NCI-H774 (cell line): ENCODE measurements at places on chromosomes 1 and 21.

- DNase-seq: no peak
Observed at GRCh38 chr21:26124421-26124833, 46.1 kb downstream of the APP start.

- no peak for DNase-seq
Observed at GRCh38 chr21:43193651-43194302, 25.0 kb downstream of the CRYAA start.

DNA sequence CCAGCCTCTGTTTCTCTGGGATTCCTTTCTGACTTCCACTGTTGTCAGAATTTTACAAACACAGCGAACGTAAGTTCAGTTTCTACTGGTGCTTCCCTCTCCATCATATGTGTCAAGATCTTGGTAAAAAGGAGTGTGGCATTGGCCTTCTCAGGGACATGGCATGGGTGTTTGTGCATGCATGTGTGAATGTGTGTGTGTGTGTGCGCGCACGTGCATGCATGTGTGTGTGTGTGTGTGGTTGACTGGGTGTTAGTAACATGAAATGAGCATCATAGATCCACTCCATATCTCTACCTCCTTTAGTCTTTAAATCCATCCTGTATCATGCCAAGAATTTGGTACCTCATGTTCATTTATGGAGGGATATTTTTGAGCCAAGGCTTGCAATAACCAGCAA is 411.3 kb downstream of the NPHP4 start:
- DNase-seq: no peak

DNA sequence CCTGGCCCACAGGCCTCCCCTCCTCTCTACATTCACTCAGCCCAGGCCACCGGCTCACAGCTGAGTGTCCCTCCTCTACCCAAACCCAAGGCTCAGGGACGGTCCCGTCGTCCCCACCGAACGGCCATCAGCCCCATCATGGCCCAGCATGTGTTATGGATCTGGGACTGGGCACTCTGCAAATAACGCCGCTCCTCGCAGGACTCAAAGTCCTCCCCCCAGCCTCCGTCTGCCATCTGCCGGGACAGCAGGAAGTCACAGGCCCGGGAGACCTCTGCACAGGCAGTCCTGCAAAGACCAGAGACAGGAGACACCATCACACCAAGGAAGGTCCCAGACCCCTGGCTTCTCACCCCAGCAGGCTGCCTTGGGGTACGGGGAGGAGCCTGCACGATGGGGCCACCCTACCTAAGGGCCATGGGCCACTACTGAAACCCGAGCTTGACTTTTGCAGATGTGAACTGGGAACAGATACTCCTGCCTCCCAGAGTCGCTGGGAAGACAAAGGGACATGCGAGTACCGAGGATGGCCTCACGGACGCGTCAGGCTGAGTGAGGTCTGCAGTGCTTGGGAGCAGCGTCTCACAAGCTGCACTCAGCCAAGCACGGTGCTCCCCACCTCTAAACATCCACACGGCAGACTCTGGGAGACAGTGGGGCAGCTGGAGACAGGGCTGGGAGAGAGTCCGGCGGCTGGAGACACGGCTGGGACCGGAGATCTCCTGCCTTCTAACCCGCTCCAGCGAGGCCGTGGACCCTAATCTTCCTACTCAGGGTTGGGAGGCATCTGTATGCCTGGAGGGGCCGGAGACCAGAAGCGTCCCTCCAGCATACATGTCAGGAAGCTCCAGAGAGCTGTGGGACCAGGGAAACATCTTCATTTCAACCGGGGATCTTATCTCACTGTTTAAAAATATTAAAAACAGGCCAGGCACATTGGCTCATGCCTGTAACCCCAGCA is 10.4 kb upstream of the SPATC1L start:
- no peak for DNase-seq

DNA sequence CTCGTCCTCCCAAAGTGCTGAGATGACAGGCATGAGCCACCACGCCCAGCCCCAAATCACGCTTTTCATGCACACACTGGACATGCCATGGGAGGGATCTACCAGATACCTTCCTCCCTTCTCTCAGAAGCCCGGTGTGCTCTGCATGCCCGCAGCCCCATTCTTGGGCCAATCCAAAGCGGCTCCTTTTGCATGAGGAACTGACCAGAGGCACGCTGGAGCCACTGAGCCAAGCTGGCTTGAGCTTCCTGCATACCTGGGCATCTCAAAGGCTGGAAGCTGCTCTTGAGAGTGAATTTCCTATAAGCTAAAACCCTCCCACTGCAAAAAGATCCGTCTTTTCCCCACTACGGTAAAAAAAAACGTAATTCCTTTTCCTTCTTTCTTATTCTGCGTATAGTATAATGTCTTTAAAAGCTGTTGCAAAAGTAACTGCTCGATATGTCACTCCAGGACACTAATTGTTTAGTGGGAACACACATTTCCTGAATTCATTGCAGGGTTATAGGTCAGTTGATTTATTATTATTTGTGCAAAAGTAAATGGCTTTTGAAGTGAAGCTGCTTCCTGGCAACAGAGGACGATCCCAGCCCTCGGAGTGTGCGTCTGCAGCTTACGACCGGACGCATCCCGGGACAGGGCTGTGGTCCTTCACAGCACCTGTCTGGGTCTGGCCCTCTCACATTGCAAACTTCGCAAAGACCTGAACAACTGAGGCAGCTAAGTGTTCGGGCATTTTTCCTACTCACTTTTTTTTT is 61.8 kb upstream of the ETS2 start:
- peak; percentile 40 for DNase-seq

GRCh38 chr1:64563958-64564565 is 94.1 kb downstream of the CACHD1 start:
- no peak for DNase-seq

DNA sequence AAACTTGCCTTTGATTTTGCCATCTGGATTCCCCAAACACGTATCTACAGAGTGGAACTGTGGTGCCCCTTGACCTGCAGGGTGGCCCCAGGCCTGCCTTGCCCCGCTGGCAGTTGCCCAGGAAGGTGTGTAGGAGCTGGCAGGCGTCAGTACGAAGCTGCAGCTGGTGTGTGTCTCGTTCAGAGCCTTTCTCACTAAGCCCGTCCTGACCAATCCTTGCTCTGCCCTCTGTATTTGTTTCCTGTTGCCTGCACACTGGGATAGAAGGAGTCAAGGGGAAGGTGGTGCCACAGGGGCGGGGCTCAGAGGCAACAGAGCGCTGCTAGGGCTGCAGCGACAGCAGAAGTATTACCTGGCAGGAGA is 5.2 kb upstream of the VSIG8 start:
- DNase-seq: peak; percentile 92

GRCh38 chr1:8378981-8379470 is 61.1 kb downstream of the SLC45A1 start:
- no peak for DNase-seq

DNA sequence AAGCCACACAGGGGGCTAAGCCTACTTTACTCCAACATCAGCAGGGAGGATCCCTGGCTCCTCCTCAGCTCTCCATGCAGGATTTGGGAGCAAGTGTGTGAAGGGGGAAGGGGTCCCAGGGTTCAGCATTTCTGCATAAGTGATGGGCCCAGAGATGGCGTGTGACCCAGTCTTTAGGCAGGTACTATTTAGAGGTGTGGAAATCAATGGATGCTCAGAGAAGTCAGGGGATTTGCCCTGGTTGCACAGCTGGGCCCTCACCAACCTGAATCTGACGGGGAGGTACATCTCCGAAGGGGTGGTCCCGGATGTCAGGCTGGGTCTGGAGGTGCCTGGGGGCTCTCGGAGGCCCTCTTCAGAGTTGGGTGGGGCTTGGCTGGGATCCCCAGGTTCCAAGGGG is 6.9 kb upstream of the TCEA3 start:
- no peak for DNase-seq

DNA sequence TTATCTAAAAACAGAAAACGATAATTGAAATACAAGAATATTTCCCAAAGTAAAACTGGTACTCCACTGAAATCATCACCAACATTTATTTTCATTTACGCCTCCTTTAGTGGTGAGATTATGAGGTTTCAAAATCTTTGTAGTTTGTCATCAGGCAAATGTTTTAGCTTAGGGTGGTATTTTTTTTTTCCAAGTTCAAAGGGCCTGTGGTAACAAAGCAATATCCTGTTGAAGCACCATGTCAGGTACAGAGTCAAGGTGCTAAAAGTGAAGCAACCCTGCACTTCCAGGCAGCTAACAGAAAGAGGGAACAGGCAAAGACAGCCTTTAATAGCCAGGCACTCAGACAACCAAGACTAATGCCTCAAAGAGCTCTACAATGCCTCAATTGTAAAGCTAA is 89.2 kb downstream of the JAK1 start:
- no peak for DNase-seq

DNA sequence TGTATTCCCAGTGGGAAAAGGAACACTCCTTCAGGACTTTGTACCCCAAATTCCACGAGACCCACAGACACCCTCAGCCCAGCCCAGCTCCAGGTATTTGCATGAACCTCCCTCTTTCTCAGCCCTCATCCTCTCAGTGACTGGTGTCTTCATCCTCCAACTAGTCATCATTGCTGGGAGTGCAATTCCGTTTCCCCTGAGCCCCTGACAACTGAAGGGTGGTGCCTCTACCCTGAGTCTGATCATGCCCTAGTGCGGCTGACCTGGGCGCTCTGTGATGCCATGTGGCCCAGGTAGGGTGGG is 3.8 kb upstream of the ZNF692 start:
- DNase-seq: no peak

DNA sequence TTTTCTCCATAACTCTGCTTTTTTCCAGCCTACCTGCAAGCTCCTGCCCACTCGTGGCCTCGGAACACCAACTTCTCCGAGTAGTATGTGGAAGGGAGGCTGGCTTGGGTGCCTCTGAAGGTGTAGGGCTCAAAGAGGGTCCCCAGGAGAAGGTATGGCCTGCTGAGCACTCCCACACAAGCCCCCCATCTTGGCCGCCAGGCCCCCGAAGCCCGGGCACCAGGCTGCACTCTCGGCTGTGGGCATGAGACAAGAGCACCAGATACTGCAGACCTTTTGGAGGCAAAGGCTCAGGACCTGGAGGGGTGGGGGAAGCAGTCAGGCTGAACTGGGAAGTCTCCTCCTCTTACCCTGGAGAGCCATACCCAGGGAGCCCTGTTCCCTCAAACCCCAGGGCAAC is 1.7 kb downstream of the ZNF692 start:
- no peak for DNase-seq

- no peak for DNase-seq
Observed at GRCh38 chr1:208763971-208764370, 519.8 kb upstream of the PLXNA2 start.

DNA sequence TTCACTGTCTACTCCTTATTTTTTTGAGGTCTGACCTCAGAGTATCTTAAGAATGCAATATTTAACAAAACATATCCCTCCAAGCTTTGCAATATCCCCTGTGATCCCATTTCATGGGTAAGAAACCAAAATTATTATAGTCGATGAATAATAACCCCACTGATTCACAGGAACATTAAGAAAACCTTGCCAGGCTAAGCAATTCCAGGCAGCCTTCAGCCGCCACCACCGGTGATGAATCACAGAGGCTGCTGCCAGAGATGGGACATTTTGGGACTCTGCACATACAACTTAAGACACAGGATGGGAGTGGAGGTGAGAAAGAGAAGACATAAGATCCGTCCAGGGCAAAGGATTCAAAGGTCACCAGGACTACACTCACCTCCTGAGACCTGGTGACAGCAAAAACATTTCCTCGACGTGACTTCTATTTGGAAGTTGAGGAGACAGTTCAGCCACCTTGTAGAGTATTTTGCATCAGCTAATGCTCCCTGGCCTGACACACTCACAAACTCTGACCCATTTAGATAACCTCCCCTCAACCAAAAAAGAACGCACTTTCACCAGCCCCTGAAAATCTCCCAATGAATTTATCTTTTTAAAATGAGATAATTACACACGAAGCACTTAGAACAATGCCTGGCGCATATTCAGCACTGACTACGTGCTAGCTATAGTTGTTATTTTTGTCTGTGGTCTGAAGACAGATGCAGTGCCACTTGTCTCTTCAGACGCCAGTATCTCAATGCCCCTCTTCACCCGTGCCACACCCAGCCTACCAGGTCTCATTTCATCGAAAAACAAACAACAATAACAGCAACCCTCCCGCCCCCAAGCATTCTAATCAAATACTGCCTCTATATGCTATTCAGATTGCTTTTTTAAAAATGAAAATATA is 17.8 kb upstream of the OVAAL start:
- no peak for DNase-seq

- no peak for DNase-seq
Observed at GRCh38 chr1:63004868-63005267, 220.9 kb downstream of the ATG4C start.

DNA sequence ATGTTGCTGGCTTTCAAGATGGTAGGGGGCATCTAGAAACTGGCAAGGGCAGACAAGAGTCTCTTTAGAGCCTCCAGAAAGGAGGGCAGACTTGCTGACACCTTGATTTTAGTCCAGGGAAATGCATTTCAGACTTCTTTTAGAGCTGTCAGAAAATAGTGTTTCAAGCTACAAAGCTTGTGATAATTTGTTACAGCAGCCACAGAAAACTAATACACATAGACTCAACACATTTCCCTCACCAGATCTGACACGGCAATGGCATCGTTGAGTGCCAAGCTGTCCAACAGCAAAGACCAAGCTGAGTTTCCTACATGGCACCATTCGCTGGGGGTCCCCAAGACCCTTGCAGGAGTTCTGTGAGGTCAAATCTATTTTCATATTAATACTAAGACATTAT is 62.0 kb downstream of the SLC9A1 start:
- DNase-seq: no peak

- no peak for DNase-seq
Observed at GRCh38 chr1:30670240-30671060, 52.9 kb downstream of the MATN1 start.

DNA sequence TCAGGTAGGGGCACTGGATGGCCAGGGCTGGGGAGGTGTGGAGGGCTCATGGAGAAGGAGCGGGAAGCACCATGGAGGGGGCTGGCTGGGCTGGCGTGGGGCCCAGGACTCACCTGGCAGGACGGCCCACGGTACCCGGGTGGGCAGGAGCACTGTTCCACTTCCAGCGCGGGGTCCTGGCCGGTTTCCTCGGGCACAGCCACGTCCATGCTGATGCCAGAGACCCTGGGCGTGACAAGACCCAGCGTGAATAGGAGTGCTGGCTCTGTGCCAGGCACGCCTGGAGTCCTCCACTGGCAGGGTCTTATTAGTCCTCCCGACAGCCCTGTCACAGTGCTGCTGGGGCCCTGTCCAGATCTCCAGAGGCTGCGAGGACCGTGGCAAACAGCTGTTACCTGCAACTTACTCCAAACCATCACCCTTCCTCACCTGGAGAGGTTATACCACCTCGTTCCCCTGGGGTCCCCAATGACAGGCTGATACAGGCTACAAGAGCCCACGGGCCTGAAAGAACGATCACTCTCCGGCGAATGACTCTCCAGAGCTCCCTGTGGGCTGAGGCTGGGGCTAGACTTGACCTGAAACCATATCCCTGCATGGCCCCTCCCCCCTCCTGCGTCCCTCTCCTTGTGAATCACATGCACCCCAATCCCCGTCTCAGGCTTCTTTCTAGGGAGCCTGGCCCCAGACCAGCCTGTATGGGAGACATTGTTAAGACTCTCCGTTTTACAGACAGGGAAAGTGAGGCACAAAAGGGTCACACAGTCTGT is 62.1 kb downstream of the HSPG2 start:
- DNase-seq: no peak

GRCh38 chr1:235019471-235019870 is 109.2 kb downstream of the TOMM20 start:
- DNase-seq: no peak
